Activated CD4-positive, alpha-beta T cell treated with anti-CD3 and anti-CD28 coated beads, Interleukin-2, Interleukin-4, amounts not matched to agents 100 ng/mL and 50 ng/mL, durations not matched to agents 16 hours and 8 hours (primary cell): ENCODE measurements at places on chromosomes 16 and 17.
A peak's percentile ranks its signal among the peaks of the same experiment; 100 is the strongest.

GRCh38 chr17:68356520-68356919 lies 65.2 kb downstream of the ARSG start:
- DNase-seq, result peak; percentile 94

- no peak for DNase-seq
Observed at GRCh38 chr17:39898088-39898487, 20.3 kb downstream of the GSDMB start.

DNA sequence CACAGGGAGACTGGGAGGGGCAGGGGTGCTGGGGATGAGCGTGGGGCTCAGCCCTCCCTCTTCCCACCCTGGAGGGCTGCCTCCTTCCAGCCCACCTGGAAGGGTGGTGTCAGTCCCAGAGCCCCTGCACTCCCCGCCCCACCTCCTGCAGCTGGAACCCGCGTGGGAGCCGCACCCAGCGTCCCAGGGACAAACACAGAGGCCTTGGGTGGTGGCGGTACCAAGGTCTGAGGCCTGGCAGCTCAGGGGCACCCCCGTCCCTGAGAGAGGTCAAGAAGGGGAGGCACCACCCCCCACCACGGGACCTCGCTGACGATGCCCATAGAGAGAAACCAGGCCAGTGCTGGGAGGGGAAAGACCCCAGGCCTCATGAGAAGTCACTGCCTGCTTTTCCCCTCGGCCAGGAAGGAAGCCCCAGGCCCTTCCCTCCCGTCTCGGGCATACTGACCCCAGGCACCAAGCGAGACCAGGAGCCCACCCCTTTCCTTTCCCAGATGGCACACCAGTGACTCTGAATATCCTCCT lies 4.1 kb downstream of the HS3ST6 start:
- no peak for DNase-seq

DNA sequence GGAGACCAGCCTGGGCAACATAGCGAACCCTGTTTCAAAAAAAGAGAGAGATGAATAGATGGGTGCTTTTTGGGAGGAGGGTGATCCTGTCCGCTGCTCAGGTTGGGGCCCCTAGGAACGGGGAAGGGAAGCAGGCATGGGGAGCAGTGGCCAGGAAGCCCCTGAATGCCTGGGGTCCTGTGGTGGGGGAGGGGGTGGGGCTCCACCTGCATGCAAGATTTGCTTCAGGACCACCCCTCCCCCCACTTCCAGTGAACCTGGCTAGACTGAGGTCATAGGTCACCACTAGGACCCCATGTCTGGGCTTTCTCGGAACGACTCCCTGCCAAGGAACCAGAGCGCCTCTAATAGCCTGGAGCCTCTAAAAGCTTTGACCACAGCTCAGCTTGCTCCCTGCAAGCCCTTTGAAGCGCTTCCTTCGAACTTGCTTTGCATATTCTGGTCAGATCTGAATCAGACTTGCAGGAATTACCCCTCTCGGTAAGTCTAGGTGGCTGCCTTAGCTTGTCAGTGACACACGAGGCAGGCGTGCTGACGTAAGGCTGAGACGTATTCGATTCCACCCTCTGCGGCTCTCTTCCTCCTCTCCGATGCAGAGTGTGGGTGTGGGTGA lies 3.7 kb downstream of the SOCS3 start:
- DNase-seq, result peak; percentile 97

DNA sequence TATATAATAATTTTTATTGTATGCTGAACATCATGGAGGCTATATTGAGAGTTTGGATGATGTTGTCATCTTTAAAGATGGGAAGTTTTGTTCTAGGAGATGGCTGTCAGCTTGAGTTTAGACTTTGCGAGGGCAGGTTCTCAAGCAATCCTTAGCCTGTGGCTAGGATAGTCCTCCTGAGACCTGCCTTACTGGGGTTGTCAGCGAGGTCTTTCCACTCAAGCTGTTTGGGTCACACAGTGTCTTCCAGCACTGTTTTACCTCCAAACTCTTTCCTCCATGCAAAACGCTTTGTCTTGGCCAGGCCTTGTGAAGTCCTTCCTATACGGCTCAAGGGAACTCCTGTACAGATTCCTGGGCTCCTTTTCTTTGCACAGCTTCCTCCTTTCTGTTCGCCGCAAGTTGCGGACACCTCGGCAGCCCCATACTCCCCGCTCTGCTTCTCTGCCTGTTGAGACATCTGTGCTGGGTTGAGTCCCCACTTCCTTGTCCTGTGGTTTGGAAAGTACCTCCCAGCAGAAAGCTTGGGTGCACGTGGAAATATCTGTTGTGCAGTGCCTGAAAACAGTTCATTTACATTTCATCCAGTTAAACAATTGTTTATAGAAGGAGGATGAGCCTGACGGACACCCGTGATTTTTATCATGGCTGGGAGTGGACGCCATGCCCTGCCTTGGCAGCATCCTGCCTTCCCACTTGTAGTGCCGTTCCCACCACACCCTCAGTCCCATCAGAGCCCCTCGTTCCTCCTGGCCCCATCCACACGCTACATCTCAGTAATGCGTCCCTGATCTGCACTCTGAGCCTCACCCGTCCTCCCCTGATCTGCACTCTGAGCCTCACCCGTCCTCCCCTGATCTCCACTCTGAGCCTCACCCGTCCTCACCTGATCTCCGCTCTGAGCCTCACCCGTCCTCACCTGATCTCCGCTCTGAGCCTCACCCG lies 55.0 kb upstream of the CBFA2T3 start:
- peak; percentile 74 for DNase-seq

- no peak for DNase-seq
Observed at GRCh38 chr16:89004209-89004831, 27.3 kb upstream of the CBFA2T3 start.

- no peak for DNase-seq
Observed at GRCh38 chr16:85142129-85142513, 29.8 kb upstream of the CIBAR2 start.

GRCh38 chr17:4747847-4748246 lies 8.1 kb upstream of the CXCL16 start:
- peak; percentile 55 for DNase-seq

GRCh38 chr17:8133399-8133798 lies 9.5 kb upstream of the HES7 start:
- no peak for DNase-seq

- DNase-seq, result peak; percentile 11
Observed at GRCh38 chr16:86975445-86975844, 341.7 kb downstream of the C16orf95 start.

- no peak for DNase-seq
Observed at GRCh38 chr17:19368229-19368628, 5.7 kb upstream of the B9D1 start.

DNA sequence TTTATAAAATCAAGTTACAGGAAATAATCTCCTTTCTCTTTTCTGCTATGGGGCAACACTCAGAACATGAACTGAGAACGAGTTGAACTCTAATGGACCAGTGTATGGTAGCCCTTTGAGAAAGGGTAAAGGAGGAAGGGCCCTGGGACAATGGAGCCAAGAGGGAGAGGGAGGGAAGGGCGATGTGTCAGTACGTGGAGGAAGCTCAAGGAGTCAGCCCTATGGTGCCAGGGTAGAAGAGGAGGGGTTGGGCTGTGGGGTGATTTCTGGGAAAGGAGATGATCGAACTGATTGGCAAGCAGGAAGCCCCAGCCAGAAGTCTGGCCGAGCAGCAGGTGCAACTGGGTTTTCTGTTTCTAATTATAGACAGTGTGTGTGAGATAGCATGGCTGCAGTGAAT lies 4.3 kb upstream of the WIPI1 start:
- DNase-seq, result peak; percentile 75

DNA sequence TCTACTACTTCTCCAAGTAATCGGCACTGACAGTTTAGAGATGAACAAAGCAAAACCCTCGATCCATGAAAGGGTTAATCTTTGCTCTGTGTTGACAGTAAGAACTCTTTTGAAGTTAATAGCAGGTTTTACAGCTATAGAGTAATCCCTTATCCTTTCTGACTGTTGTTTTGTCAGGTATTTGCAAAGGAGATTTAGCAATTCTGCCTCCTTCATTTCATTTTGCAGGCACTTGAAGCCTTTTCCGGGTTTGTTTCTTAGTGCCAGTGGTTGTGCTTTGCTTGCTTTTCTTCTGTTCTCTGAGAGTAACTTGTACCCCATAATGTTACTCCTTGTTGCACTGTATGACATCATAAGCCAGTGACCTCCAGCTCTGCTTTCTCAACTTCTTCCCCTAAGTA lies 64.5 kb downstream of the TANGO6 start:
- DNase-seq, result no peak

- no peak for DNase-seq
Observed at GRCh38 chr17:75319904-75320691, 30.9 kb upstream of the SLC25A19 start.

DNA sequence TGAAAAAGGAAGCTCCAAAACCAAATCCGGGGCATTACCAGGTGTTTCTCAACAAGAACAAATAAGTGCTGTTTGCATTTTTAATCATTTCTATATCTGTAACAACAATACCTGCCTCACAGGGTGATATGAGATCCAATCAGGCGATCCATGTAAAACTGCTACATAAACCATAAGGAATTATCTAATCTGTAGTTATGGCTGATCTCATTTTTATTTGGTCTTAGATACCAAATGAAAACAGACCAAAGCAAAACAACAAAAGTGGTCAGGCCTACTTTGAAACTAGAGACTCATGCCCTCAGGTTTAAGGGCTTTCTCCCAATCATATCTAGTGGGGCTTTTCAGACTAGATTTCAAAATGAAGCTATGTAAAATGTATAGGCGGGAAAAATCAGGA lies 28.3 kb downstream of the XPO6 start:
- DNase-seq, result no peak

DNA sequence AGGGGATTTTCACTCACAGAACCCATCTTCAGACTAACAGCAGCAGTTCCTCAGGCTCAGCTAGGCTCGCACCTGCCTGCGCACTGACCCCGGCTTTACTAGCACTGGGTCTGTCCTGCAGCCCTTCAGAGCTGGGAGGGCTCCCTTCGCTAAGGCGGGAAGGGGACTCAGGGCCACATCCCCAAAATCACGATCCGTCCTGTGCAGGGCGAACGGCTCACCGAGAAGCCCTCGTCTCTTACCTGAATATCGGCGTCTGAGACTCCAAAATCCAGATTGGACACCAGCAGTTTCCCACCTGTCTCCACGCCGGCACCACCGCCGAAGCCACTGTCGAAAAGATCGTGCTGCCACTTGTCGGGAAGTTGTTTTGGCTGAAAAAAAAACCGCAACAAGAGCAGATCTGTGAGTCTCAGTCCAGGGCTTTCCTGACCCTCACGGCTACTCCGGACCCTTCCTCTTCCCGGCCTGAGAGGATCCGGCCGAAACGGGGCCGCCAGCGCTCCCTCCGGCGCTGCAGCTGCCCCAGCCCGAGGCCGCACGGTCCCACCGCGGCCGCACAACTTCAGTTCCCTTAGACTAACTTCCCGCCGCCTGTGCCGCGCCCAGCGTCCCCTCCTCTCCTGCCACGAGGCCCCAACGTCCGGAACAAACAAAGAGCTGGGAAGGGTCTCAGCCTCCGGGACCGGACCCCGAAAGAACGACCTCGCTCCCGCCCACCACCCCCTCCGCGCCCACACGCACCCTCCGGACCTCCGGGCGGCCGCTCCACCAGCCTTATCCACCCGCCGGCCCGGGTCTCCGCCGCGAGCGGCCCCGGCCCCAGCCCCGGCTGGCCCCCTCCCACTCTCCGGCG lies 711 bp downstream of the ALYREF start:
- DNase-seq, result no peak

DNA sequence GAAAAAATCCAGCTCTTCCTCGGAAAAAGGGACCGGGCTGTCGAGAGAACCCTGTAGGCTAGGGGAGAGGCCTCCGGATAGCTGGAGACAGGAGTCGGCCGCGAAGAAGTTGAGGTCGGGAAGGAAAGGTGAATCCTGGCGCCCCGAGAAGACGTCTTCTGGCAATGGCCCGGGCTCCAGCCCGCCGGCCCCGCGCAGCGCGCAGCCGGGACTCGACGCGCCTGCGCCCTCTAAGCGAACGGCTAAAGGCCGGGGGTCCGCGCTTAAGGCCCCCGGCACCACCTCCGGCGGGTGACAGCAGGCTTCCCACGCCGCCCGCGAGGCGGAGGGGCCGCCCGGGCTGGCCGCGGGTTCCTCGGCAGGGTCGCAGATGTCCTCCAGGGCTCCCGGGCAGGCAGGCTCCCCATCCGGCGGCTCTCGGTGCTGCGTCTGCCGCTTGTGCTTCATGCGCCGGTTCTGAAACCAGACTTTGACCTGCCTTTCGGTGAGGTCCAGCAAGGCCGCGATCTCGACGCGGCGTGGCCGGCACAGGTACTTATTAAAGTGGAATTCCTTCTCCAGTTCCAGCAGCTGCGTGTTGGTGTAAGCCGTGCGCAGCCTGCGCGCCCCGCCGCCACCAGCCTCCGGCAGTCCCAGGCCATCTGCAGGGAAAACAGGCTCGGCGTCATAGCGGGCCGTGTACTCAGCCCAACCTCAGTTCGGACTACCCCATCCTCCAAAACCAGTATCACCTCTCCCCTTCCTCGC lies 1.6 kb downstream of the HOXB2 start:
- DNase-seq, result peak; percentile 69

GRCh38 chr16:78659668-78660217 lies 560.3 kb downstream of the WWOX start:
- no peak for DNase-seq

GRCh38 chr16:74451951-74452758 lies 30.9 kb upstream of the CLEC18B start:
- no peak for DNase-seq

GRCh38 chr17:72878975-72879660 lies 213.4 kb downstream of the SLC39A11 start:
- no peak for DNase-seq

DNA sequence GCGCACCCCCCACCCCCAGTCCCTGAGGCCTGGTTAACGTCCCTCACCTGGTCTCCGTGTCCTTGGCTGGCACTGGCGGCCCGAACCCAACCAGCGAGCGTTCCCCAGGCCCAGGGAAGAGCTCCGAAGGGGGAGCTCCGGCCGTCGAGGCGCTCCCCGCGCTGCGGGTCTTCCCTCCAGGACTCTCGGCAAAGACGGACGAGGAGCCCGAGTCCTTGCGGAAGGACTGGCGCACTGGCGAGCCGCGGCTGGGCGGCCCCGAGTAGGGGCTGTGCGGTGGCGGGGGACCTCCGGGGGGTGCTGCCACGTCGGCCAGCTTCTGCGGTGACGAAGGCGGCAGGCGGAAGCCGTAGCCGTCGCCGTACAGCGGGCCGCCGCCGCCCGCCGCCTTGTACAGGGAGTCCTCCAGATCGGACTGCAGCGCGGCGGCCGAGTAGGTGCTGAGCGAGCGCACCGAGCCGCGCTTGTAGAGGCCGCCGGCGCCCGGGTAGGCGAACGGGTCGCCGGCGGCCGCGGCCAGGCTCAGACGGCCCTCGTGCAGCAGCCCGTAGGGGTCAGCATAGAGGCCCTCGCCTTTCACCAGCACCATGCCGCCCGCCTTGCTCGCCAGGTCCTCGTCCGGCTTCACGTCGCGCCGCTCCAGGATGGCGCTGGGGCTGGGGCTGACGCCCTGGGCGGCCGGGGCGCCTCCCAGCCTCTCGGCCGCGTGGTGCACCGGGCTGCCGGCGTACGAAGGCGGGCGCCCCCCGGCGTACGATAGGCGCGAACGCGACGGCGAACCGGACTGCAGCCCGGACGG lies 44.1 kb downstream of the SRCIN1 start:
- no peak for DNase-seq

GRCh38 chr17:78672005-78672404 lies 94.8 kb upstream of the DNAH17 start:
- no peak for DNase-seq

GRCh38 chr17:59400858-59401257 lies 69.4 kb downstream of the YPEL2 start:
- DNase-seq, result no peak
